Stimulated activated CD4-positive, alpha-beta T cell treated with anti-CD3 and anti-CD28 coated beads, TNF-alpha, amount 100 ng/mL, for 1 hour (primary cell): ENCODE measurements at places on chromosomes 7 and 10.

GRCh38 chr7:101299511-101300464, 21.8 kb downstream of the IFT22 start:
- no peak for DNase-seq

DNA sequence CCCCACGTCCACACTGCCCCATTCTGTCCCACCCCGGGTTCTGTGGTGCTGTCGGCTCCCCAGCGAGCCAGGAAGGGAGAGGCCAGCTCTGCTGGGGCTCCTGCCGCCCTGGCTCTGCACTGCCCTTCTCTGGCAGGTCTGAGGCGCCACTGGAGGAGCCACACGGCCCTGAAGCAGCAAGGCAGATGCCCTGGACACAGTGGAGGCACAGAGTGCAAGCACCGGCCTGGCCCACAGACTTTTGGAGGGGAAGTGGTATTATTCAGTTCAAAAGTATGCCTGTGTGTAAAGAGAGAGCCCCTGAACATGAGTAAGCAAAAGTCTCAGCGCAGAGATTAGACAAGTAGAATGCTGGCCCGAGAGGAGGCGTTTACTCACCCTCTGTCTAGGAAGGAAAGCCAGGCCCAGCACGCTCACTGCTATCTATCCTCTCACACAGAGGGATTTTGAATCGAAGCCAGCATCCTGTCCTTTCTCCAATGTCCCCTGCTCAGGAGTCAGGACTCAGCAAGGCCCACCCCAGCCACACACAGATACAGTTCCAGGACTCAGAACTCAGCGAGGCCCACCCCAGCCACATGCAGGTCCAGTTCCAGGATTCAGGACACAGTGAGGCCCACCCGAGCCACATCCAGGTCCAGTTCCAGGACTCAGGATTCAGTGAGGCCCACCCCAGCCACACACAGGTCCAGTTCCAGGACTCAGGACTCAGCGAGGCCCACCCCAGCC, 115.0 kb downstream of the EGFR start:
- DNase-seq = no peak

DNA sequence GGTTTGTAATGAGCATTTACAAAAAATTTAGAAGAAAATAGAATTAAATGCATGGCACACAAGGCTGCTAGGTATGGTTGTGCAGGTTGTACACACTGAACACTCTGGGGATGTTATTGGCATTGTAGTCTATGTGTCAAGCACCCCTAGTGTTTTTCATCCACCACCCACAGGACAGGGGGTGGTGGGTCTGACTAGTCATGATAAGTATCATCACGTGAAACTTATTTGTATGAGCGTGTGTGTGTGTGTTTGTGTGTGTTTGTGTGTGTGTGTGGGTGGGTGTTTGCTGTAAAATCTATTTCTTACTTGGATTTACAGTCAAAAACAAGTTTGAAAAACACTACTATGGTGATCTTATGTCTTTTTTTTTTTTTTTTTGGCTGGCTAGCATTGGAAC, 66.5 kb downstream of the MAP3K8 start:
- no peak for DNase-seq

GRCh38 chr10:28281726-28282315, 21.0 kb downstream of the MPP7 start:
- DNase-seq = no peak

DNA sequence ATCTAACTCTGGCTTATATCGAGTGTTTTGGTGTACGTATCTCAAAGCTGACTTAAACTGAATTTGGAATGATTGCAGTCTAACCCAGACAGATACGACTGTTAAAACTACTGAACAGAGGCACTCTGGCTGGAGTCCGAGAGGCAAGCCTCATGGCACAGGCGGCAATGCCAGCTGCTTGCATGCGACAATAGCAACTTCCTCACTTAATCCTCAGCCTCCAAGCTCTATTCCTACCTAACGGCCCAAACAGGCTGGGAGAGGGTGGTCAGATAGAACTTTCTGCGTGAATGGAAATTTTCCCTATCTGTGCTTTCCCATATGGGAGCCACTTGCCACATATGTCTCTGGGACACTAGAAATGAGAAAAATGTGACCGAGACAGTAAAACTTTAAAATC, 292.0 kb upstream of the KLF6 start:
- DNase-seq = no peak

DNA sequence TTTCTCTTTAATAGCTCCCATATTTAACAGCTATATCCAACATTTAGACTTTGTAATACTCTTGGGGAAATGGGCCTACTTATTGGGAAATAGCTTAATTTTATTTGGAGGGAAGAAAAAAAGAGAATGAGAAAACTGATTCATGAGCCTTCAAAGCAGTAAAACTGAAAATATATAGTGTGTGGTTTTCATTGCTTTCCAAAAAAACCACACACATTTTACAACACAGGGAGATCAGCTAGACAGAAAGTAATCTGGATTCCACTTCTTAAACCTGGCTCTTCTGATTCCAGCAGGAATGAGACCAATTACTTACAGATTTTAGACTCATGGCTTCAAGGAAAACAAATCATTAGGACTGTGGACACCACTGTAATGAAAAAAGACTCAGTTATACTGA, 48.7 kb downstream of the CH25H start:
- no peak for DNase-seq

GRCh38 chr10:2463316-2463715, 604.0 kb upstream of the PFKP start:
- no peak for DNase-seq
